ENCODE measurements at places on chromosomes 13 and 19.
A peak's percentile ranks its signal among the peaks of the same experiment; 100 is the strongest.

DNA sequence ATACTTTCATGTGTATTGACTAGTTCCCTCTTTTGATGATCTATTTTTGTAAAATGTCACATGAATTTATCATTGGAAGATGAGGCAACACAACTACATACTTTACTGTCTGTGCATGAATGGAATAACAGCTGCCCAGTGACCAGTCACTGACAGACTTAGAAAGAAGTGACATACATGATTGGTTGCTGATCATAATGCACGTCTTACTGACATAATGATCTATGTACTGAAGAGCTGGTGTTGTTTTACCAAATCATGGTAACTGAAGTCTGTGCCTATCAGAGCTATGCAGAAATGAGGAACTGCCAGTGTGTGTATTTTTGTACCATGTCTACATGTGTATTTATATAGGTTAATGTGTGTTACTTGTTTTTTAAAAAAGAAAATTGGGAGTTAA, 26.5 kb downstream of the GPR18 start:
- no peak for DNase-seq

- DNase-seq = peak; percentile 45
Observed at GRCh38 chr19:38736036-38736412, 8.2 kb downstream of the CAPN12 start.

DNA sequence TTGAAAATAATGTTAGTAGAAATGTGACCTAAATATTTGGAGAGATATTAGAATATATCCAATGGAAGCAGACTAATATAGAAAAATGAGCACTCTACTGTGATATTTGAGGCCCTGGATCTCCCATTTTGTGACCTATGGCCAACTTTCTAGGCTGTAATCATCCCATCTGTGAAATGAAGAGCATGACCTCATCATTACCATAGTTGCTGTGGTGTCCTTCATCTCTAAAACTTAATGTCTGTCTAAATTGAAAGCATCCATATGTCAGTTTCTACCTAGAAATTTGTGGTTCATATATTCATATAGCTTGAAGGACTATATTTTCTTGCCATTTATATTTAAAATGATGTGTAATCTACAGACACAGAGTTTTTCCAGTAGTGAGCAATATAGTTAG, 41.6 kb downstream of the PAN3 start:
- DNase-seq = no peak

- DNase-seq = peak; percentile 30
Observed at GRCh38 chr19:47280183-47280797, 5.6 kb downstream of the INAFM1 start.

- DNase-seq = no peak
Observed at GRCh38 chr19:48552406-48553322, 692 bp downstream of the SULT2B1 start.

- DNase-seq = no peak
Observed at GRCh38 chr13:103883698-103884097, 817.5 kb upstream of the SLC10A2 start.

DNA sequence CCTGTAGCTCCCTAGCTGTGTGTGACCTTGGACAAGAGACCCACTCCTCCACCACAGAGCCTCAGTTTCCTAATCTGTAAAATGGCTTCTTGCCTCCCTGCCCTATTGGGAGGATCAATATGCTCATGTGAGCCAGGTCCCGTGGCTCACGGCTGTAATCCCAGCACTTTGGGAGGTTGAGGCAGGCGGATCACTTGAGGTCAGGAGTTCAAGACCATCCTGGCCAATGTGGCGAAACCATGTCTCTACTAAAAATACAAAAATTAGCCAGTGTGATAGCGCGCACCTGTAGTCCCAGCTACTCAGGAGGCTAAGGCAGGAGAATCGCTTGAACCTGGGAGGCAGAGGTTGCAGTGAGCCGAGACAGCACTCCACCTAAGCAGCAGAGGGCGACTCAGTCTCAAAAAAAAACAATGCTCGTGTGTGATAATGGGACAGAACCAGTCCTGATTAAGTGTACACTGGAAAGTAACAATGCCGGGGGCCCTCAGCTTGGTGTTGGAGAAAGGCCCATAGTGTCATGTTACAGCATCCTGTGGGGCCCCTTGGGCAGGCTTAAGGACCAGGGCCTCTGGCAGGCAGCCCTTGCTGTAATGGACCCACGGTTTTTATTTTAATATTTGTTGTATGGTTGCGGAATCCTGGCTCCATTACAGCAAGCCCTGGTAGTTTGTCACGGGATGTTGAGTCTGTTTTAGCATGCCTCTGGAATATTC, 6.8 kb downstream of the RPS11 start:
- DNase-seq = no peak

DNA sequence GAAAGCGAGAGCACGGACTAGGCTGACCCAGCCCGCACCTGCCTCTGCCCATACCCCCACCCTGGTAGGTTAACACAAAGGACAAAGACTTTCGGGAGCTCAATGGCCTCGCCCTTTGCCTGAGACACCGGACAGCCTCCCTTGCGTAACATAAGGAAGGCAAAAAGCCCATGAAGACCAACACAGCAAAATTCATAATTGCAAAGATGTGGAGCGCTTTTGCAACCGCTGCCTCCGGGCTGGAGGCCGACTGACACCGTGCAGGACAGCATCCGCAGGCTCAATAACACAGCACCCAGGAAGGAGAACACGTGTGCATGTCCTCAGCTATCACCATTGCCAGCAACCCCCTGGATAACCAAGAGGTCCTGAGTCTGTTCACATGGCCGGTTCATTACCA, 15.4 kb downstream of the LILRA1 start:
- DNase-seq = no peak

- no peak for DNase-seq
Observed at GRCh38 chr19:44367024-44367423, 10.5 kb upstream of the ZNF112 start.

- DNase-seq = no peak
Observed at GRCh38 chr13:49528161-49528560, 32.4 kb downstream of the PHF11 start.

- DNase-seq = no peak
Observed at GRCh38 chr19:30936276-30936675, 413.0 kb downstream of the TSHZ3 start.

DNA sequence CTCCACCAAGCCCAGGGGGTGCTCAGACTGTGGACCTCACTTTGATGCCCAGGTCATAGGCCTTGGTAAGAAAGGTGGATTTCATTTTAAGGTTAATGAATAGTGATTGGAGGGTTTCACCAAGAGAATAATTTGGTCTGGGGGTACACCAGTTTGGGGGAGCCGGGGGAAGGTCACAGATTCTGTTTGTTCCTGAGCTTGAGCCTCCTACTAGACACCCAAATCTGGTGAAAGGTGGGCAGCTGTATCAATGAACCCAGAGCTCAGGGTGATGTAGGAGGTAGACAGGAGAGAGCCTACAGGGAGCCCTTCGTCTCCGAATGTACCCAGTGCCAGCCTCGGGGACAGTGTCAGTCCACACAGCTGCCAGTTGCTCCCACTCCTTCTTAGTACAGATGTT, 63.7 kb upstream of the ATP12A start:
- DNase-seq = no peak

- no peak for DNase-seq
Observed at GRCh38 chr13:112392719-112393118, 16.6 kb downstream of the SPACA7 start.

DNA sequence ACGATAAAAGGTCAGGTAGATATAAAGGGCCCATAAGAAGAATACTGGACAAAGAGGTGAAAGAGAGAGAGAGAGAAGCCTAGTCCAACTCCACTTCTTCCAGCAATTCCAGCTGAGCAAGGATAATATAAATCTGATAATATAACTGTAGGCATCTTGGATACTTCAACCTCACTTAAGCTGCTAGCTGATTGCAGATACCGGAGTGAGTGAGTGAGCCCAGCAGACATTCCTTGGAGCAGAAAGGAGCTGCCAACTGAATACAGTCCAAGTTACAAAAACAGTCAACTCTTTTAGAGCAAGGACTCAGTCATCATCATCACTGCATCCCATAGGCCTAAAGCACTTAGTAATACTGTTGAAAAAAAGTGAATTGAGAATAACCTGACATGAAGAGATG, 387.6 kb downstream of the SLITRK6 start:
- no peak for DNase-seq

GRCh38 chr13:86109107-86109506, 309.9 kb upstream of the SLITRK6 start:
- no peak for DNase-seq

DNA sequence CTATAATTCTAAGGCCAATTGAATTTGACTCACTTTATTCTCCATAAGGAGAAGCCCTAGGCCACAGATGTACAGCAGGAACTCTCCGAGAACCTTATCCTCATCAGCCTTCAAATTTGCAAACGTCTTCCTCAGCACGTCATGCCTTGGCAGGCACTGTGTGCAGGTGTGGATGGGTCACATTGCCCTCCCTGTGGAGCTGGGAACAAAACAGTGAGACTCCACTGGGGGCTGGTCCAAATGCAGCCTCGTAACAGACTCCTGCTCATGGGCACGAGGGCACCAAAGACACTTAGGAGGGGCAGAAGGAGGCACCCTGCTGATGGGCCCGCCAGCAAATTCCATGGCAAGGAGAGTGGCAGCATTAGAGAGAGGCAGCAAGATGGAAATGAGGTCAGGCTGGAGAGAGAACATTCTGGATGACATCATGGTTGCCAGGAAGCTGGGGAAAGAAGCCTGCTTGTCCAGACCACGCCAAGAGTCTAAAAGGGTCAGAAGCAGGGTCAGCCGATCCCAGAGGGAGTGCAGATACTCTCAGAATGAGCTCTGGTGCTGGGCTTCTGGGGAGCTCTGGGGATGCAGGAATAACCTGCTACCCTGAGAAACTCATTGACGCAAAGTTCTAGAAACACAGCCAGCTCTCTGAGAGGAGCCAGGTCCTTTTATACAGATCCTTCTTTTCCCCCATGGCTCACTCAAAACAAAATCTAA, 242.2 kb downstream of the B3GLCT start:
- DNase-seq = no peak

DNA sequence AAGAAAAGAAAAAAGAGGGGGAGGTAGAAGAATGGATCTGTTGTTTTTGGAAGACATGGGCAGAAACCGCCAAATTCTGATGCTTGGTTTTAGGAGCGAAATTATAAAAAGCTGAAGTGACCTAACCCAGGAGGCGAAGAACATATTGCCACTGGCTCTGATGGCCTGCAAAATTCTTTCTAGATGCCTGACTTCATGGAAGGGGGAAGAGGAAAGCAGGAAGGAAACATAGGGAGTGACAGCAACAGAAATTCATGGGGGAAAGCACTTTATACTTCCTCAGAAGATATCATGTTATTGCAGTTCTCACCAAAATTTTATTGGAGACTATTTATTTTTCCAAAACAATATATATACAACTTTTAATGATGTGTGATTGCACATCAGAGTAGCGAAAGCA, 213.5 kb downstream of the DLEU7 start:
- DNase-seq = no peak

DNA sequence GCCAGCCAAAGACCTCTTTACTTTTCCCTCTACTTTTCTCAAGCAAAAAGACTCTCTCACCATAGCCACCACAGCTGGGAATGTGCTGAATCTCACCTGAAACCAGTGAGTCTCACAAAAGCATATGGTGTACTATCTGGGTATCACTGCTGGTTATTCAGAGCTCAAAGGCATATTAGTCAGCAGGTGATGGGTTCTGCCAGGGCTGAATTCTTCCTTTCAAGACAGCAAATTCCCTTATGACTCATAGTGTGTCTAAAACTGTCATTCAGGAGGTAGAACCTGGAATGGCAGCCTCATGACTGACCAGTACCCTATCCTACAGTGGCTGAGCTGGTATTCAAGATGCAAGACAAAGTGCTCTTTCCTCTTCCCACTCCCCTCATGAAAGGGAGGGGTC, 2859.1 kb downstream of the PCDH9 start:
- DNase-seq = no peak

DNA sequence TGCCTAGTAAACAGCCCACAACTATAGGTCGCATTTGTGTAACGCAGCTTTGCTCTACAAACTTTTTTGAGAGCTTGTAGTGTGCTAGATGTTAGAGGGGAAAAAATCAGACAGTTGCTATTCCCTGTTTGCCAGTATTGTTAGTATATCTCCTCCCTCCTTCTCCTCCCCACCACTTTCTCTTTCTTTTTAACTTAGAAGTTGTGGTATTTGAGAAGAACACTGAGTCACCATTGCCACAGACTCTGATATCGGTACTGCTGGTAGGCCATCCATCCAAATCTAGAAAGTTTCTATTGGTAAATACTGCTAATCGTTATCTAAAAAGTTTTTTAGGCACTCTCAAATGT, 666 bp downstream of the POMP start:
- no peak for DNase-seq

DNA sequence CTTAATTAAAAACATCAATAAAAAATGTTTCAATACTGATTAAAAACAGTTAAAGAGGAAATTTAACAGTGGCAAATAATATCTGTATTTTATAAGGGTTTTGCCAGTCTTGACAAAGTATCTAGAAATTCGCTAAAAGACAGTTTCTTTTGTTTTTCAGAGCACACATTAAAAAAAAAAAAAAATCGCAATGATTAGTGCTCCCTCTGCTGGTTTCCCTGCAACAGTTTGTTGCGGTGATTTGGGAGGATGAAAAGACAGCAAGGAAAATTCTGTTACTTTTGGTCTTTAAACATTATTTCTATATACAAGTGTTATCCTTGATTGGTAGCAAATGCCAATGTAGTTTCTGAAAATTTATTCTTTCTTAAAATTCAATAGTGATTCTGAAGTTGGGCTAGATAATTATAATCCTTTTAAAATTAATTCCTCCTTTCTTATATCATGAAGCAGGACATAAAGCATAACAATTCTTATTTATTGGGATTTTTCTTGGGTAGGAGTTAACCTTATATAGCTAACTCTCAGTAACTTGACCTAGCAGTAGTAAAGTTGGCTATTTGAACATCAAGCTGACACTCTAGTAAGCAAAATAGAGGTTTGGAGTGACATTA, 23.1 kb upstream of the SPRY2 start:
- DNase-seq = no peak

- no peak for DNase-seq
Observed at GRCh38 chr13:98575009-98575903, 1.7 kb downstream of the STK24 start.

DNA sequence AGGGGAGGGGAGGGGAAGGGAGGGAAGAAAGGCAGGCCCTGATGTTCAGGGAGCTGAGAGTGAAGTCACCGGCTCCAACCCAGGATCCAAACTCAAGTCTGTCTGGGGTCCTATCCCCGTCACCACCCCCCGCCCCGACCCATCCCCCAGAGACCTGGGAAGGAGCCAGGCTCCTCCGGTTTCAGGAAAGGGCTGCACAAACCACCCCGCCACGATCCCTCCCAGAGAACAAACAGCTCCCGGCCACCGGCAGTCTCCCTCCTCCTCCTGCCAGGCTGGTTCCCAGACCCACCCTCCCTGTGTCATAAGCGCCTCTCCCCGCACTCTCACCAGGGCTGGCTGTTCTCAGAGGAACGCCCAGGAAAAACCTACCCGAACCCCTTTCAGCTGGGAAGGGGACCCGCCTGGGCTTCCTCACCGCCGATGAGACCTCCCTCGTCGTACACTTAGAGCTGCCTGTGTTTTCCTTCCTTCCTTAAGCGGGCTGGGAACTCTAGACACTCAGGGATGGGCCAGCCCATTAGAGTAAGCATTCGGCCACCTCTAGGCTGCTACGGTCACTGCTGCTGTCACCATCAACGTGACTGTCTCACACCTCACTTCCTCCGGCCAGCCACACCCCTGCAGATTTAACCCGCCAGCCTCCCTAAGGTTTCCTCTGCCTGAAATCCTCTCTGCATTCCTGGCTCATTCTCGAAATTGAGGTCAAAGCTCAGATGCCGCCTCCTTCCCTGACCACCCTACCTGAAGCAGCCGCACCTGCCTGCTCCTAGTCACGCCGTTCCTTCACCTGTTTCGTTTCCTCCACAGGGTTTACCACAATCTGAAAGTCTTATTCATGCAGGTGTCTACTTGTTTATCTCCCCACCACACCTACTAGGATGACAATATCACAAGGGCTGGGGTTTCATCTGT, 6.3 kb upstream of the RDH13 start:
- DNase-seq = no peak

GRCh38 chr19:29145756-29146155, 67.2 kb downstream of the UQCRFS1 start:
- DNase-seq = no peak

All from activated gamma-delta T cell treated with Interleukin-2 at 50 U/mL for 16 hours (primary cell).